ENCODE measurements at places on chromosomes 6 and 20. TPM values are rescaled to one million over a fixed set of nuclear protein-coding genes. Genes with fewer than 3 reads are reported as not detected.

The MLIP gene
- total RNA-seq, result 0.42 TPM

The RAB32 gene
- 68.0 TPM for total RNA-seq

The PACSIN1 gene
- 0.05 TPM for total RNA-seq

The DEK gene
- 113 TPM for total RNA-seq

The ADGRF4 gene
- total RNA-seq, result 1.6 TPM

The SLC52A3 gene
- 19.7 TPM for total RNA-seq

The SLC16A10 gene
- 6.0 TPM for total RNA-seq

The RIN2 gene
- total RNA-seq, result 82.0 TPM

The TMEM200A gene
- 51.4 TPM for total RNA-seq

The OCSTAMP gene
- not detected for total RNA-seq

The GSTA1 gene
- 6.8 TPM for total RNA-seq

The PKIB gene
- total RNA-seq, result 63.4 TPM

The C20orf144 gene
- total RNA-seq, result 0.30 TPM

The KCNS1 gene
- 0.17 TPM for total RNA-seq

The PAX1 gene
- total RNA-seq, result not detected

The POU5F1 gene
- 7.0 TPM for total RNA-seq

The HLA-DRB5 gene
- total RNA-seq, result 4.8 TPM

The HUS1B gene
- total RNA-seq, result 1.1 TPM

The BMP6 gene
- 2.1 TPM for total RNA-seq

The DSE gene
- 5.0 TPM for total RNA-seq

The DACT2 gene
- 2.0 TPM for total RNA-seq

The TGM2 gene
- 14.5 TPM for total RNA-seq

The PDE10A gene
- total RNA-seq, result 0.37 TPM

The STX11 gene
- 0.59 TPM for total RNA-seq

The FILIP1 gene
- total RNA-seq, result 0.57 TPM

The ESR1 gene
- total RNA-seq, result 0.16 TPM

The ISM1 gene
- 0.42 TPM for total RNA-seq

The EEF1A2 gene
- 3.2 TPM for total RNA-seq

The RNF182 gene
- not detected for total RNA-seq

The RIPPLY2 gene
- total RNA-seq, result not detected

The MAS1 gene
- not detected for total RNA-seq

The TRIM31 gene
- total RNA-seq, result 51.2 TPM

The FABP7 gene
- not detected for total RNA-seq

The MAK gene
- not detected for total RNA-seq

The ACSS1 gene
- 32.0 TPM for total RNA-seq

The SMLR1 gene
- not detected for total RNA-seq

The SLC35A1 gene
- 38.0 TPM for total RNA-seq

The BHLHE23 gene
- not detected for total RNA-seq

The PRSS16 gene
- 29.8 TPM for total RNA-seq

The SLC23A2 gene
- 5.1 TPM for total RNA-seq

The CYP39A1 gene
- total RNA-seq, result 4.4 TPM

The OPRL1 gene
- total RNA-seq, result 0.24 TPM

The FRK gene
- total RNA-seq, result 27.1 TPM

The FAM209B gene
- not detected for total RNA-seq

The SCRT2 gene
- not detected for total RNA-seq

The TRIM26 gene
- 48.2 TPM for total RNA-seq

The NRN1 gene
- 1.6 TPM for total RNA-seq

The HLA-DOB gene
- 0.58 TPM for total RNA-seq
